ENCODE measurements at places on chromosomes 6 and 20.

- no peak for DNase-seq
Measured at GRCh38 chr6:16719488-16719887, 41.8 kb downstream of the ATXN1 start.

DNA sequence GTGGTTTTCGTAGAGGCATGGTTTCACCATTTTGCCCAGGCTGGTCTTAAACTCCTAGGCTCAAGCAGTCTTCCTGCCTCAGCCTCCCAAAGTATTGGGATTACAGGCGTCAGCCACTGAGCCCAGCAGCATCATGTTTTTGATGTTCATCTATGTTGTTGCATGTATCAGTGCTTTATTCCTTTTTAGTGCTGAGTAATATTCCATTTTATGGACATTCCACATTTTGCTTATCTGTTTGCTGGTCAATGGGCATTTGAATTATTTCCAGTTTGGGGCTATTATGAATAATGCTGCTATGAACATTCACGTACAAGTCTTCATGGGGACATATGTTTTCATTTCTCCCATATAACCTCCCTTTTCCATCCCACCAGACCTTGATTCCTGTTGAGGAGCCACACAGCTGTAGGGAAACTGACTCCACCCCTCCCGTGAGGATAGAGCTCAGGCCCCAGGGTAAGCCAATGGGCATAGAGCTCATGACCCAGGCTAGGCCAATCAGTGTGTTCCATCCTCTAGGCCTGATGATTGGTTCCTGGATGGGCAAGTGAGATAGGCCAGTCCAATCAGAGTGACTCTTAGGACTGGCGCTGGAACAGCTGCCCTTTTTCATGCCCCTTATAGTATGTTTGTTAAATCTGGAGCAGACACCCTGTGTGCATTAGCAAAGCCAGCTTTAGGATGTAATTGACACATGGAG lies 49.5 kb downstream of the DLGAP4 start:
- no peak for DNase-seq

DNA sequence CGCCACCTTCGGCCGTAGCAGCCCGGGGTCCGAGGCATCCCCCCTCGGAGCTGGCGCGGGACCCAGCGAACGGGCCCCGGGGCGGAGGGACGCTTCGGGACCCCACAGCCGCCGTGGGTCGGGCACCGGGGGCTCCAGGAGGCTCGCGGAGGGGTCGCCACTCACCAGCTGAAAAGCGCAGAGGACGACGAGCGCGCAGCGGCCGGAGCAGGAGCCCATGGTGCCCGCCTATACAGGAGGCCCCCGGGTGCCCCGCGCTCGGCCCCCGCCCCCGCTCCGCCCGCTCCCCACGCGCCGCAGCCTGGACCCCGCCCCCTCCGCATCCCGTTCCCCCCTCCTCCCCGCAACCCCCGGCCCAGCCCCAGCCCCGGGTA lies at the start of gene NKAIN4:
Gene NKAIN4 (minus strand): TSS at position 232 of the 374 bp plus-strand sequence. CDS start 13 bp downstream, at position 219.
- no peak for DNase-seq

DNA sequence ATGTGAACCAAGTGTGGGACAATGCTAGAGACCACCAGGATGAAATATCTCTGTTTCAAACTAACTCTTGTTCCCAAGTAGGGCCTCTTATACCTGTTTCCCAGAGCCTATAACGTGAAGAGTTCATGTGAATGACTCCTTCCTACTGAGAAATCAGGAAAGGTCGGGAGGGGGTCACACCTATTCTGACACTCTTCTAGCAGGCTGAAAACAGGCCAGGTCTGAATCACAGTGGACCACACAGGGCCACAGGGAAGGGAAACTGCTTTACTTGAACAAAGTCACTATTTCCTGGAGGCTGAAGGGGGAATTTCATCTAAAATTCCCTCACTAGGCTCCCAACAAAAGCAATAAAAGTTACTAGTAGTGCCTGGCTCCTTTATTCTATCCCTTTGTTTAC lies 88.4 kb upstream of the BMP2 start:
- no peak for DNase-seq

DNA sequence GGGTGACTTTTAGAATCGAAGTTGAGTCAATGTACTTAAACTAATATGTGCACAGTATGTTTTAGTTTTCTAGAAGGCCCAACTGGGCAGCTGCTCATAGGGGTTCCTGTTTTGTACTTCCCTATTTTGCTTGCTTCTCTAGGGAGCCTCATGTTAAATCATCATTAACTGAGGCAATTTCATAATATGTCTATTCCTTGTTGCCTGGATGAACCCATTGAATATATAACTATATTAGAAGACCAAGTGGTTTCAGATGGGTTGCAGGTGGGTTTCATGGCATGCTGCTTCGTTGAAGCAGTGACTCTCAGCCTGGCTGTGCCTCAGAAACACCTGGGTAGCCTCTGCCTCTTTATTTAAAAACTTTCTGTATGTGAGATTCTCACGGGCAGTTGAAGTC lies 22.2 kb downstream of the CARMIL1 start:
- no peak for DNase-seq

- DNase-seq: peak; percentile 62
Measured at GRCh38 chr20:63553933-63554290, at the start of gene FNDC11. FNDC11 (plus strand) TSS chr20:63554159; CDS start chr20:63555664, 1,505 bp downstream.

DNA sequence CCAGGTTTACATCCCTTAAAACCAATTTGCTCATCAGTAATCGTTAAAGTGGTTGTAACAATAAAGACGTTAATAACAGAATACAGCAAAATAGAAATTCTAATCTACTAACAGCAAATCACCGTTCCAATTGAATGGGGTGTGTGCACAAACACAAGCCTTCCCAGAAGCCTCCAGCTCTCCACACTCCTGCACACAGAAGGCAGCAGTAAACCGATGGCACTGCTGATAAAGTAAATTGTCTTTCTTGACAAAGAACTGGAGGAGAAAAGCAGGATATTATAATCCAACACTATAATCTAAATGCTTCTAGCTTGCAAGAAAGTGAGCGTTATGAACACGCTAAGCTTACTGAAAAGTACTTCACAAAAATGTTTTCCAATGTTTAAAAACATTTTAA lies 7.0 kb downstream of the ZNF217 start:
- DNase-seq: no peak

DNA sequence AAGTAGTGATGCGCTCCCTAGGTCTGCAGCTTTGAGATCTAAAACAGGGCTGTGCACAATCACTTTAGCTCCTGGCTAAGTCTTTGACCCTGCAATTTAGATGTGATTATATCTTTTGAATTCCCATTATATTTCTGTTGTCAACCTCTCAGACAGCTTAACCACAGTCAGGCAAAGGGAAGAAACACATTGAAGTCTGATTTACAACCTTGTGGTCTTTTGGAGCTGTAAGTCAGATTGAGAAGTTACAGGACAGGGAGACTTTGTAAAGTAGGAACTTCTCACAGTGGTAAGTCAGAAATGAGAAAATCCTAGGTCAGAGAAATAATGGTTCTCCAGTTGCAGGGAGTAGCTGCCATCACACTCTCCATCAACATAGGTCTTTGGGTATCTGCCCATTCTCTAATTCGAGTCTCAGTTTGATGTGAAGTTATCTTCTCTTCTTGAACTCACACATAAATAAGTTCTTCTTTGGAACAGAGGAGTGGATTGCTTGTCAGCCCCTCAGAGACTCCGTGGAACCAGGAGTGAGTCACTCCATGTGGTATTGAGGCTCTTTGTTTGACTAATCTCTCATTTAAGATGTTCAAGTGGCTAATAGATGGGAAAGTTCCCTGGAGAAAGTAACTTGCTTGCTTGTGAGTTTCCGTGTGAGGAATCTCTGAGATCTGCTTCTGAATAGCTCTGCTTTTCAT lies 35.0 kb upstream of the SGK1 start:
- peak; percentile 20 for DNase-seq

- no peak for DNase-seq
Measured at GRCh38 chr6:45419571-45420082, 41.9 kb upstream of the SUPT3H start.

GRCh38 chr6:105733556-105734162 lies 330.8 kb upstream of the PREP start:
- no peak for DNase-seq

DNA sequence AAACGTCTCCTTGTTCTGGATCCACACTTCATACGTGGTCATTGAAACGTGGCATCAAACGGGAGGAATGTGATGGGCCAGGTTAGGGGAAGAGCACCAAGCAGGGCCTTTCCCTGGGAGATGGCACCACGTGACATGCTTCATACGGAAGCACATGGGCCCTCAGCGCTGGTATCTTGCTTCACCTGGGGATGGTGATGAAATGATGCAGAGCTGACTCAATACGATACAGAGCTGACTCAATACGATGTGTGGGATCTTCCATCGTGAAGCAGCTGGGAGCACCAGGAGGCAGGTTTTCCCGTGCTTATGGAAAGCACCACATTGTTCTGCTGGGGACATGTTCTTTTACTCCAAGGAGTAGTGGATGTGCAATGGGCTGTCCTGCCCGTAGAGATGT lies 22.5 kb upstream of the TAGAP start:
- no peak for DNase-seq

DNA sequence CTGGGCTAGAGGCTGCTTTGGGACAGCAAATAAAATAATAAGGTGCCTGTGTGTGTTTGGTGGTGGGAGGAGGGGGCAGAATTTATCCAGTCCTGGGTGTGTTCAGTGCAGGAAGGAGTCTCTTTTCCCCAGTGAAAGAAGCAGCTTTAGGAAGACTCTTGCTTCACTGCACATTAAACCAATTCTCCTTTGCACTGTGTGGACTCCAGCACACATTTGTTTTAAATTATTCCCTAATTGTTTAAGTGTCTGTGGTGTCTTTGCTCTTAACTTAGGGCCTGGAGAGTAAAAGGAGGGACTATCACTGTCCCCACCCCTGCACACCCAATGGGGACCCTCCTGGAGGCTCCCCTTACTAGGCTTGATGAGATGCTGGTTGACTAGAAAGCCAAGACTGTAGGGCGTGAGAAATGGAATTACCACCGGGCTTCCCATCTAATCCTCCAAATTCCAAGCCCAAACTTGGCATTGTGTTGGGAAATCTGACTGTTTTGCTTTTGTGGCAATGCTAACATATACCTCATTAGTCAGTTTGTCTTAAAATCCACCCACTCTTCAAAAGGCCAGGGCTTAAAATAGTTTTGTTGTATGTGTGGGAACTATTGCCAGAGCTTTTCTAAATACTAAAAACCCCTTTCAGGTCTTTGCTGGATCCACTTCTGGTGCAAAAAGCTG lies 13.5 kb upstream of the DAAM2 start:
- DNase-seq: no peak

DNA sequence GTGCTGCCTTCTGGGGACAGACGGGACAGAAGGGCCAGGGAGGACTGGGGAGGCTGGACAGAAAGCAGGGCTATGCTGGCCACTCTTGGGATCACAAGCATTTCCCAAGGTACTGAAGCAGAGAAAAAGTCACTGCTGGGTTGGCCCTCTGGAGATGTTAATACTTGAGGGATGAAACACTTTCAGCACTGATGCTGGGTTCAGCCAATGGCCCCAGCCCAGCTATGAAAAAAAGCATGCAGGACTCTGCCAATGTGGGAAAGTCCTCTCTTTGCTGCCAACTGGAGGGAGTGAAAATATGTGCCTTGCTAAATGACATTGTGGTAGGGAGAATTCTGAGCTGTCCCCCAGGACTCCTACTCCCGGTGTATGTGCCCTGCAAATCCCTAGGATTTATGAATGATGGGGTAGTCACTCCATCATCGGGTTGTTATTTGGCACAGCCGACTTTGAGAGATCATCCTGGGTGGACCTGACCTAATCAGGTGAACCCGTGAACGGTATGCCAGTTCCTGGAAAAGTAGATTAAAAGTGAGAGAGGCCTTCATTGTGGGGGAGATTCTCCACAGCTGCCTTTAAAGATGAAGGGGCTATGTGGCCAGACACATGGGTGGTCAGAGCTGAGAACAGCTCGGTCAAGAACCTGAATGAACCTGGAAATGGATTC lies 119.9 kb upstream of the TRAF3IP2 start:
- no peak for DNase-seq

DNA sequence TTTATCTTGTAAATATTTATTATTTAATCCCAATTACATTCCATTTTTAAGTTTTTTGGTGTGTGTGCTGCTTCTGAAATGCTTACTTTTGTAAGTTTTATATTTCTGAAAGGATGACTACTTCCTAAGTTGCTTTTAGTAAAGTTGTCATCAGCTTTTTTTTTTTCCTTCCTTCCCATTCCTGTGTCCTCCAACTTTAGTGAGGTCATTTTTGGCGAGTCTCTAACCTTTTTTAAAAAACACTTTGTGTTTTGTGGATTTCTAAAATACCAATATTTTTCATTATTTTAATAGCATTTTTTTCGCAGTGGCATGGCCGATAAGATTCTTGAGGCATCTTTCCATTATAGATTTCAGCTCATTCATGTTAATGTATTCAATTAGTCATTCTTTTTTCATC lies 30.9 kb downstream of the FIG4 start:
- no peak for DNase-seq

Data from DND-41 (cell line).